ENCODE measurements at places on chromosomes 11 and 22.

DNA sequence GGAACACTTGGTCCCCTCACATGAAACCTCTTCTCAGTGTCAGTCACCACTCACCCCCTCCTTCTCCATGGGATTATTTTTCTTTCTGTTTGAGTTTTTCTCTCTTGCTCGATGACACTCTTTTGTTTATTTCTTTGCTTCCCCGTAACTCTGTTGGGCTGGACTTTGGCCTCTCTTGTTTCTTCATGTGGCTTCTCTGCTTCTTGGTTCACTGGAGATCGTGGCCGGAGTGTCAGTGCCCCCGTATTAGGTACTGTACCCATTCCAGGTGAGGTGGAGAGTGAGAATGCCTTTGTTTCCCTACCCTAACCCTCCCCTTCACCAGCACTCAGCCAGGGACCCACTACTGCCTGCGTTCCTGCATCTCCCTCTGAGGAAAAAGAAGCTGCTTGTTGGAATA, 32.5 kb downstream of the CYB5R2 start:
- DNase-seq: no peak

DNA sequence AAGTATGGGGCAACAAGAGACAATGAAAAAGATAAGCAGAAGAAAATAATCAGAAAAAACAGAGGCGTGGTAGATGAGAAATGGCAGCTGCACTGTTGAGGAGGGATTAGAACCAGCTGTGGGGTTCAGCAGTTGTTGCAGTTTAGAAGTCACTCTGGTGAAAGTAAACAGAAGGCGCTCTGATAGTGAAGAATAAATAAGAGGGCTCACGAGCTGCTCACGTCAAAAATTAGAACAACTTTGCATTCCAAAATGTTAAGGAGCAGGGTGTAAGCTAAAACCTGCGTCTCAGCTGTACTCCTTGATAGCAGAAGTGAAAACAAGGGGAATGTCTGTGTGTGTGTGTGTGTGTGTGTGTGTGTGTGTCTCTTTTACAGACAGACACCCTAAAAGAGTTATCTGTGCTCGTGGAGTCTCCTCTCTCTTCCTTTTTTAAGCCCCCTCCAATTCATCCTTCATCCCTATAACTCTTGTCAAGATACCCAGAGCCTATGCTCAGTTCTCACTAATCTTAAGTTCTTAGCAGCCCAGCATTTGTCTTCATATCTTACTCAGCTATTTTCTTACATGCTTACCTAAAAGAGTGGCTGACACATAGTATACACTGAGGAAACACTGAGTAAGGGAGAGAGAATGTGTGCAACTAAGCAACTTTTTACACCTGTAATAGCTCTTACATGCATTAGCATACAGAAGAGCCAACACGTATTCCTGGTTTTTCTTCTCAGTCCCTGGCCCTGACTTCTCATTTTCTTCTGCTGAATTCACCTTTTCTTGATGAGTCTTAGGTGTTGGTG, 8.9 kb downstream of the TTC17 start:
- DNase-seq: no peak

- no peak for DNase-seq
Measured at GRCh38 chr11:132549561-132549960, 982.7 kb downstream of the OPCML start.

DNA sequence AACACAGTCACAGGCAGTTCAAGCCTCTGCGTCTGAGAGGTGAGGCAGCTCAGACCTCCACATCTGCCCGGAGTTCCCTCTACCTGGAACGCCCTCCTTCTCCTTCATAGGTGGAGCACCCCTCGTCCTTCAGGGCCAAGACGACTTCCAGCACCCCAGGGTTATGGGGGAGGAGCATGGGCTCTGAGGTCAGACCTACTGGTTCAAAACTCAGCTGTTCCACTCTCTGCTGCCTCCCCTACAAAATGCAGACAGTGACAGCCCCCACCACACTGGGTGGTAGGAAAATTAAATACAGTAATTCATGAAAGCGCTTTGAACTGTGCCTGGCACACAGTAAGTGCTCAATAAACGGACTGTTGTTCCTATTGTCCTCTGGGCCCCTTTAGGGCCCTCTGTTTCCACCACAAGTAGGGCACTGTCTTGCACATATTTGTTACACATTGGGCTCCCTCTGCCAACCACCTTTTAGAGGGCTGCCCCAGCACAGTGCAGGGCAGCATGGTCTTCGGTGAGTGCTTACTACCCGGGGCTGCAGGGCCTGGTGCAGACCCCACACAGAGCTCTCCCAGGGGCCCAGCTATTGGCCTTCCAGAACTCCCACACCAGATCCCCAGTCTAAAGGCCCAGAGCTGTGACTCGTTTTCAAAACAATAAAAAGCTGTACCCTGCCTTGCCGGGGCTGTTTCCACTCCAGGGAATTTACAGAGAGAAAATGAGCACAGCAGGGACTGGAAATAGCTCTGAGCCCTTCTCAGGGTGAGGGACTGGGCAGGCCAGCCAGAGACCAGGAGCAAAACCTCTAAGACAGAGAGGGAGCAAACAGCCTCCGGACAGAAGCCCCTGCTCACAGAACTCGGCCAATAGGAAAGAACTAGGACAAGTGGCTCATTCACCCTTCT, 2.5 kb downstream of the TMEM184B start:
- DNase-seq: no peak

DNA sequence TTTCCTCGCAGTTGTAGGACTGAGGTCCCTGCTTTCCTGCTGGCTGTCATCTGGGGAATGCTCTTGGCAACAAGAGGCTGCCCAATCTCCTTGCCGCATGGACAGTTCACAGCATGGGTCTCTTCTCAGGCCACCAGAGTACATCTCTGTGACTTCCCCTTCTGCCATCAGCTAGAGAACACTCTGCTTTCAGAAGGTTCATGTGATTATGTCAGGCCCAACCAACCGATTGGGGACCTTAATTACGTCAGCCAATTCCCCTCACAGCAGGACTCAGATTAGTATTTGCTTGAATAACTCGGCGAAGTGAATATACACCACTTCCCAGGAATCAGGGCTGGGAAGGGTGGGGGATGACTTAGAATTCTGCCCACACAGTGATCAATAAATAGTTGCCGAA, 61.9 kb upstream of the CSNK2A3 start:
- no peak for DNase-seq

DNA sequence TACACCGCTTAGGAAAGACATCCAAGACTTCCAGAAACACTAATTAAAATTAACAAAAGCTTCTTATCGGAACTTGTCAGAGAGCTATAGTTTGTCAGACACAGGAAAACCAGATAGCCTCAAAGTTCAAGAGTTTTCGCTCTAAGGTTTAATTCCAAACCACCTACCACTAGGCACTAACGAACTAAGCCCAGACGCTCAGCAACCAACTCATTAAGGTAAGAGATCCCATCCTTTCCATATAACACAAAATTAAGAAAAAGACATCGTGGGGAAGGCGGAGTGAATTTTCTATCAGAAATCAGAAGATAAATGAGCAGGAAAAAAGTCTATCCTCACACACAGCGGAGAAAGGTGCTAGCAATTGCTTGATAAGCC, 382 bp downstream of the IMMP1L start:
- no peak for DNase-seq

GRCh38 chr11:1121813-1122663, 35.7 kb upstream of the MUC5AC start:
- DNase-seq: peak; percentile 25

DNA sequence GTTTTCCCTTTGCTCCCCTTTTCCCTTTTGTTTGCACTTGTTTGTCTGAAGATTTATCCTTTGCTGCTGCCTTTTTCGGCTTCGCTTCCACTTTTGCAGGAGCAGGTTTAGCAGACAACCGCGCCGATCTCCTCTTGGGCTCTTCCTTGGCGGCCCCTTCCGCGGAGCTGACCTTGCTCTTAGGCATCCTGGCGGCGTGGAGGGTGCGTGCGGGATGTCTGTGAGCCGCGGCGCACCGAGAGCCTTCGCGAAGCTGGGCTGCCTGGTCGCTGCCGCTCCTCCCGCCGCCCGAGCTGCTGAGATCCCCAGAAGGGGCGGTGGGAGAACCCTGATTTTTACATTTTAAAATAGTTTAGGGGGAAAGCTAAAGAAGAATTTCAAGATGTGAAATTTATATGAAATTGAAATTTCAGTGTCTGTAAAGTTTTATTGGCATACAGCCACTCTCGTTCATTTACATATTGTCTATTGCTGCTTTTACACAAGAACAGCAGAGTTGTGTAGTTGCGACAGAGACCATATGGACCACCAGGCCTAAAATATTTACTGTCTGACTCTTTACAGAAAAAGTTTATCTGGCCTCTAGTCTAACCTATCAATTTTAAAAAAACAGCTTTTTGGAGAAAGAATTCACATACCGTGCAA, 105.2 kb upstream of the RRM1 start:
- DNase-seq: no peak

DNA sequence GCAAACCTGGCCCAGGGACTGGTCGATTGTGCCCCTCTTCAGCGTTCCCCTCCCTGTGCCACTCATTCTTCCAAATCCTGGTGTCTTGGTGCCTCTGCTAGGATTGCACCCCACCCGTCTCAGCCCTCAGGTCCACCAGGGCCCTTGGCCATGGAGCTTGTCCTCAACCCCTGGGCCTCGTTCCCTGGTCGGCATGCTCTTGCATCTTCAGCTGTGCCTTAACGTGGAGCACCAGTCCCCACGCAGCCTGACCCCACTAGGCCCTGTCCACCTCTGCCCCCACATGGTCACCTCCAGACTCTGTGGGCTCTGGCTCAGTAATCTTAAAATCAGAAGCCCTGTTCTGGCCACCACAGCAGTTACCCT, 61.1 kb downstream of the OSBP2 start:
- no peak for DNase-seq

DNA sequence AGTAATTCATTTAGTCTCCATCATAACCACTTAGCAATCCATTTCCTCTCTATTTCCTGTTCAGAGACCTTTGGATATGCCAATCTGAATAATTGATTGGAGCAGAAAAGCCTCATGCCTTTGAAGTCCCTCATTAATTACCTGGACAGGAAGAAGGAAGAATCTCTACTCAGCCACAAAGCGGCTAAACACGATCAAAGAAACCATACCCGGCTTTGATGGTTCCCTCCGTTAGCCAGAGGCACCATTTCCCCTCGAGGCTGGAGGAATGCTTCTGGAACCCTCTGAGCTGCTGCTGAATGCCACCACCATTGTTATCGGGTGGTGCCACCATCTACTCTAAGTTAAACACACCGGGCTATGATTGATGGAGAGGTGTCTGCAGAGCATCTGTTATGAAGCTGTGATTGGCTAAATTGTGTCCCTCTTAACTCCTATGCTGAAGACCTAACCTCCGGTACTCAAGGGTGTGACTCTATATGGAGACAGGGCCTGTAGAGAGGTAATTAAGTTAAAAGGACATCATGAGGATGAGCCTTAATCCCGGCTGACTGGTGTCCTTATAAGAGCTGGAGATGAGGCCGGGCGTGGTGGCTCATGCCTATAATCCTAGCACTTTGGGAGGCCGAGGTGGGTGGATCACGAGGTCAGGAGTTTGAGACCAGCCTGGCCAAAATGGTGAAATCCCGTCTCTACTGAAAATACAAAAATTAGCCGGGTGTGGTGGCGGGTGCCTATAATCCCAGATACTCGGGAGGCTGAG, 168.6 kb downstream of the CTTN start:
- DNase-seq: no peak

- no peak for DNase-seq
Measured at GRCh38 chr11:94107363-94107762, 21.3 kb upstream of the PANX1 start.

- no peak for DNase-seq
Measured at GRCh38 chr11:76248210-76248609, 41.9 kb upstream of the WNT11 start.

DNA sequence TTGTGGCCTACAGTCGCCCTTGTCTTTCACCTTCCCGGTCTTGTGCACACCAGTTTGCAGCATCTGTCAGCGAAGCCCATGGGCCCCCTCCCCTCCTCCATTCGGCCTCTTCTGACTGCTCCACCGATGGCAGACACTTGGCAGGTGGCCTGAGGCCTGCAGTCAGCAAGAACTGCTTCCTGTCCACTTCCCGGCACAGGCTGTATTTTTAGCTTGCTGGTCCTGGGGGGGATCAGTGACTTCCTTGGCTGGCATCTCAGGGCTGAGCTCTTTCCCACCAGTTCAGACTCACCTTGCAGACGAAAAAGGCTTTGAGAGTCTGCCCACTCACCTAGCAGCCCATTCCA, 106.4 kb downstream of the SYN3 start:
- no peak for DNase-seq

DNA sequence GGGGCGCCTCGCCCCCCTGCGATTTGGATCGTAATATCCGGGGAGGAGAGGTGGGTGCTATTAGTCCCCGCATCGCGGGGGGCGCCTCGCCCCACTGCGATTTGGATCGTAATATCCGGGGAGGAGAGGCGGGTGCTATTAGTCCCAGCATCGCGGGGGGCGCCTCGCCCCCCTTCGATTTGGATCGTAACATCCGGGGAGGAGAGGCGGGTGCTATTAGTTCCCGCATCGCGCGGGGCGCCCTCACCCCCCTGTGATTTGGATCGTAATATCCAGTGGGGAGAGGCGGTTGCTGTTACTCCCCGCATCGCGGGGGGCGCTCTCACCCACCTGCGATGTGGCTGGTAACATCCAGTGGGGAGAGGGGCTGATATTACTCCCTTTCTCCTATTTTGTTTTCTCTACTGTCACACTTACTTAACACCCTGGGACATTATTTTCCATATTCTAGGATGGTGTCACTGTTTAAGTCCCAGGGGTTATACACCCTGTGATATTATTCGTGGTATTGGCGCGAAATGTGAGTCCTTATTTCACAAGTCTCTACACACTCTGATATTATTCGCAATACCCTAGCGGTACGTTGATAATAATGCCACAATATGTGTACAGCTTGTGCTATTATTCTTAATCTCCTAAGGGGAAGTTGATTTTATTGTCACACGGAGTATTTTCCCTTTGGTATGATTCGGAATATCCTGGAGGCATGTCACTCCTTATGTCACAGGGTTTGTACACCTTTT, 57.8 kb upstream of the ALDH3B2 start:
- peak; percentile 87 for DNase-seq

DNA sequence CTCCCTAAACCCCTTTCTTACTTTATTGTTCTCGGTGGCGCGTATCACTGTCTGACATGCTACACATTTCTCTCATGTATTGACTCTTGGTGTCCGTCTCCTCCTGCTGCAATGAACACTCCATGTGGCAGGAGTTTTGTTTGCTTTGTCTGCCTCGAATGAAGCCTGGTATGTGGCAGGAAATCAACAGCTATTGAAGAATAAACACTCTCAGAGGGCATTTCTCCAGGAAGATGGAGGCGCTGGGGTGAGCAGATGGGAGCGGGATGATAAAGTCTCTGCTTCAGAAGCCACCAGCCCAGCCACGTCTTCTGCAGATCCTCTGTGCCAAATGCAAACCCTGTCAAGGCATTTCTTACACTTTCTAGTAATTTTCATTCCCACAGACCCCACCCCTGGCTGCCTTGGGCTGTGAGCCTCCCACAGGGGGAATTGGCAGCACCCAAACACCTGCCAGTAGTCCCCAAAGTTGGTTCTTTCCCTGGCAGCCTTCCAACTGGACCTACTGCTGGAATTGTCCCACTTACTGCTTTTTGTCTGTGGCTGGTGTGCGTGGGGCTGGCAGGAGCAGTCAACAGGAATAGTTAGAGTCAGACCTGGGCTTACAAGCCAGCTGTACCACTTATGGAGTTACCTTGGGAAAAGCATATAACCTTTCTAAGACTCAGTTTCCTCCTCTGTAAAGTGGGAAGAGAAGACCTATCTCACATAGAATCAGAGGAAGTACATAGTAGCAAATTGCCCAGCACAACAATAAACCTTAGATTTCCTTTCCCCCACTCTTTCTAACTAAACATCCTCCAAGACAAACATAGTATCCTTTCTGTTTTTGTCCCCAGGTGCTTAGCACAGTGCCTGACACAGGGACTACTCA, 13.3 kb upstream of the IL10RA start:
- DNase-seq: no peak

Data from D341Med (cell line).